BJ (cell line): ENCODE measurements at places on chromosomes 1 and 21.
A peak's percentile ranks its signal among the peaks of the same experiment; 100 is the strongest.

GRCh38 chr21:15164678-15165303, 100.0 kb upstream of the NRIP1 start:
- DNase-seq: no peak

- no peak for DNase-seq
Measured at GRCh38 chr1:232422098-232422497, 207.8 kb downstream of the SIPA1L2 start.

DNA sequence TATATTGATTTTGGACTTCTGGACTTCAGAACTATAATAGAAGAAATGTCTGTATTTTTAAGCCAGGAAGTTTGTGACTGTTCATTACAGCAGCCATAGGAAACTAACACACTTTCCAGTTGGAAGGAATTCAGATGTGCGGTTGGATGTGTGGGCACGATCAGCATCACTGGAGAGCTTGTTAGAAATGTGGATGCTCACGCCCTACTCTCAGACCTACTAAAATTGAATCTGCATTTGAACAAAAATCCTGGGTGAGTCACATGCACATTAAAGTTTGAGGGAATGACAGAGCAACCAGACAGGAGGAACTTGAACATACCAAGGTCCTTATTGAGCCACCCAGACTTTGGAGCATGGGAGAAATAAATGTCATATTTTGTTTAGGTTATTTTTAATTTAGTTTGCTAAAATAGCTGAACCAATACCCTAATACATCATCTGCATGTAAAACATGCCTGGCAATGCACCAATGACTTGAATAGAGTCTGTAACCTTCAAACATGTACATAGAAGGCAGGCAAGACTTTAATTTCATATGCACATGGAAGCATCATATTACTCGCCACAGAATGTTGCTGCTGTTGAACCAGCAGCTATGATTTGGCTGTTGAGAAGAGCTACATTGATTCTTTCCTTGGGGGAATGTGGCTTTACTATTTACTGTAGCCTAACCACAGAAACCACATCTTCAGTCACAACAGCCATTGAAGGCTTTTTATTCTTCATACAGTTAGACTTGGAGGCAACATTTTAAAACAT, 346.2 kb downstream of the BARHL2 start:
- DNase-seq: no peak

DNA sequence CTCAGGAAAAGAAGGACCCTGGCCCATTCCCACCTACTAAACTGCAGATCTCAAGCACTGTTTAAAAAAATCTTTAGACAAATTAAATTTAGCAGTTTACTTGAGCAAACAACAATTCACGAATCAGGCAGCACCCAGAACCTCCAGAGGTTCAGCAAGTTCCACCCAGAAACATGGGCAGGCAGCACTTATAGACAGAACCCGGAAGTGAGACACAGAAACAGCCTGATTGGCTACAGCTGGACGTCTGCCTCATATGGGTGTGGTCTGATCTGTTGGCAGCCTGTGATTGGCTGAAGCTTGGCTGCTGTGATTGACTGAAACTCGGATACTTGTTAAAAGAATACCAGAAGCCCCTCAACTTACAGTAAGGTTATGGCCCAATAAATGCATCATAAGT, 34.7 kb upstream of the COL6A2 start:
- no peak for DNase-seq

DNA sequence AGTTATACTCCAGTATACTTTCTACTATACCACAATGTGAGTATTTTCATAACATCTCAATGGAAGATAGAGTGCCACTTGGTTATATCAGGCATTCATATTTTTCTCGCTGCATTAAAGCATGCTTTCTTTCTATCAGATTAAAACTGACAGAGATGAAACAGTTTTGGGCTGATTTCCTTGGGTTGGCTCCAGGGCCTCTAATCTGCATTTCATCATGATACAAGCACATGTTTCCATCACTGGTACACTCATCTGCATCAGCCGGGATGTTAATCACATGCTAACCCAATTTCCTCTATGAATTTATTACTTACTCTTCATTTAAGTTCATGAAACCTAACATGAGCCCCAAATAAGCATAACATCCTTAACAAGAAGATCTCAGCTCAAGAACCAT, 289.0 kb upstream of the DAB1 start:
- no peak for DNase-seq

- no peak for DNase-seq
Measured at GRCh38 chr1:194710671-194711070, 1524.3 kb upstream of the B3GALT2 start.

- no peak for DNase-seq
Measured at GRCh38 chr1:1906185-1907097, 8.6 kb upstream of the CALML6 start.

- DNase-seq: no peak
Measured at GRCh38 chr1:7566417-7567375, 204.4 kb upstream of the VAMP3 start.

DNA sequence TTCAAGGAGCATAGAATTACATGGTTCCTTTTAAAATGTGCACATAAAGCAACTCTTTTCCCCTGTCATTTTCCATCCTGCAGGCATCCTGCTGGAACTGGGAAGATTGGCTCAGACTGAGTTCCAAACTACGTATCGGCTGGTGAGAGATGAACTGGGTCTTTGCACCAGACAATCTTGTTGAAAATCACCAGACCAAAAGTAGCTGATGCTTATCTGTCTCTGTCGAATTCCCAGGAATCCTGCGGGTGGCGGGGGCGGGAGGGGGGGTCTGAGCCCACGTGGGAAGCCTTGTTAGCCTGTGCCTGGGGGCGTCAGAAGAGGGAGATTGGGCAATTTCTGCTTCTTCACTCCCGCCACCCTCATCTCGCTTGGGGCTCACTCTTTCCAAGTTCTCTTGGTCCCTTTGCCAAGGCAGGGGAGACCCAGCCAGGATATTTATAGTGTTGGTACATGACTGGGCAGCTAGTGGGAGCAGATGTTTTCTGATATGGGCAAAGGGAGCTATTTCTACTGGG, 90.1 kb upstream of the SLC25A33 start:
- no peak for DNase-seq

GRCh38 chr1:228900886-228901392, 165.7 kb downstream of the RHOU start:
- DNase-seq: no peak

GRCh38 chr1:42173155-42173933, 8.8 kb upstream of the GUCA2A start:
- DNase-seq: no peak

DNA sequence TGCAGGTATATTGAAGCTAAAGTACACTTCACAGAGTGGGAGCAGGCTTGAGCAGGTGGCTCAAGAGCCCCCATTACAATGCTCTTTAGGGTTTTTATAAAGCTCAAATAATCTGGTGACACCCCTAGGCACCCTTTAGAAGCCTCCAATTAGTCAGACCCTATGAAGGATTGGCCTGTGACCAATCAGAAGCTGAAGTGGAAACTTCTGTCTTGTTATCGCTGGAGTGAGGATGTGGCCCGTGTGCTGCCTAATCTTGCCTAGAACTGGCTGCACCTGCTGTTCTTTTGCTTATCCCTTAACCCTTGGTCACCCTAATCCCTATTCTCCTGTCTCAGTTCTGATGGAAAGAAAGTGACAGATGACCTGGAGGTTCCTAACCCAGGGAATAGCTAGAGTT, 70.8 kb upstream of the ABCG1 start:
- DNase-seq: no peak

- peak; percentile 53 for DNase-seq
Measured at GRCh38 chr1:92298573-92299476, at the start of the genes GLMN and RPAP2. Gene GLMN (minus strand): TSS chr1:92298987. CDS start chr1:92297999, 988 bp downstream. Gene RPAP2 (plus strand): TSS chr1:92299059. CDS start chr1:92299074, 15 bp downstream.

DNA sequence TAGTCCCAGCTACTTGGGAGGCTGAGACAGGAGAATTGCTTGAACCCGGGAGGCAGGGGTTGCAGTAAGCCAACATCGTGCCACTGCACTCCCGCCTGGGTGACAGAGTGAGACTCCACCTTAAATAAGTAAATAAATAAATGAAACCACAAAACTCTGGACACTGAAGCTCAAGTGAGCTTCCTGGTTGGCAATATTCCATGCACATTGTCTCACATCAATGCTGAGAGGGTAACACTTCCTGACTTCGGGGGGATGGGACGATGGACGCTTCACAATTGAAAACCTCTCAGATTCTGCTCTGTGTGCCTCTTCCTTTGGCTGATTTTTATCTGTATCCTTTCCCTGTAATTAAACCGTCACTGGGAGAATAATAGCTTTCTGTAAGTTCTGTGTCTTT, 70.0 kb upstream of the ZNF644 start:
- no peak for DNase-seq

DNA sequence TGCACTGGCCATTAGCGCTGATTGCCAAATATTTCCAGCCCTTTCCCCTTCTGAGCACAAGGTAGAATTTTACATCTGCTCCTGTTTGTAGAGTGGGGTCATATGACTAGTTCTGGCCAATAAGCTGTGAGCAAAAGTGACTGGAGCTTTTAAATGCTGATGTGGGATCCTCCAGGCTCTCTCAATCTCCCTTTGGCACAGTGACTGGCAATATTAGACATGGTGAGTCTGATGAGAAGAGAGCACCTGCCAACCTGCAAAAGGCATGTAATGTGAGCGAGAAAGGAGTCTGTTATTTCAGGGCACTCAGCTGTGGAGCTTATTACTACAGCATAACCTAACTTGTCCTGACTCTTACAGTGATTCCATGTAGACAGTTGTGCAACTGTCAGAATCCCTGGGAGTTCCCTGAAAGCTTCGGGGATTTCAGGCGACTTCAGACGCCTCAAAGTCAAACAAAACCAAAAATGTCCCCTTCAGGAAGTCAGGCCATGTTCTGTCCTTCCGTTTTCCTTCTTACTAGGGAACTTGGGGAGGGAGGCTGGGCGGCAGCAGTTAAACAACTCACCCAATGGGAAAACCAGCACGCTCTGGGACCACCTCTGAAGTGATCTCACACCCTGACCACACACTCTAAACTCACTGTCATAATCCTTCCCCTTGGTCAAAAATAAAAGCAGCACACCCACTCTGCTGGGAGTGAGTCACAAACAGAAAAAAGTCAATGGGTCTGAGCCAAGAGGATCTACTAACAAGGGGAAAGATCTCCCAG, 3.6 kb upstream of the RASSF5 start:
- peak; percentile 88 for DNase-seq

- no peak for DNase-seq
Measured at GRCh38 chr1:46477153-46477929, 12.3 kb upstream of the DMBX1 start.

DNA sequence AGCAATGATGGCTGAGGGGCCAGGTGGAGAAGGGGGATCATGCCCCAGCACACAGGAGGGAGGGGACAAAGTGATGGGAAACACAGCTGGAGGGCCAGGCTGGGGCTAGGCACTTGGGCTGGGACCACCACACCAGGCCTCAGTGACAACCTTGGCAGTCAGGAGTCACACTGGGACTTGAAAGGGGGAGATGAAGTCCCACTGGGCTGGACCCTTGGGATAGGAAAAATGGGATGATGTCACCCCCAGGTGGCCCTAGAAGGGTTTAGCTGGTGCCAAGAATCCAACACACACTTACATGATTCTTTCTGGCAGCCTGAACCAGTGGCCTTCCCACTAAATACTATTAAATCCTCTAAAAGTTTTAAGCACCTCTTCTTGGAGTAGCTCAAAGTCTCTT, 17.1 kb downstream of the ZBTB17 start:
- no peak for DNase-seq

DNA sequence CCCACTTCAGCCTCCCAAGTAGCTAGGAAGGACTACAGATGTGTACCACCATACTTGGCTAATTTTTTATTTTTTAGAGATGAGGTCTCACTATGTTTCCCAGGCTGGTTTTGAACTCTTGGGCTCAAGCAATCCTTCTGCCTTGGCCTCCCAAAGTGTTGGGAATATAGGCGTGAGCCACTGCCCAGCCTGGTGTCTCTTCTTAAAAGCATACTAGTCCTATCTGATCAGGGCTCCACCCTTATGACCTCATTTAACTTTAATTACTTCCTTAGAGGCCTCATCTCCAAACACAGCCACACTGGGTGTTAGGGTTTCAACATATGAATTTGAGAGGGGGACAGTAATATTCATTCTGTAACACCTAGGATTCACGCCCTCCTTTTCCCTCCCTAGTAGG, 130.9 kb downstream of the GLIS1 start:
- DNase-seq: no peak

GRCh38 chr1:19980314-19980713, 896 bp upstream of the PLA2G2A start:
- DNase-seq: no peak

DNA sequence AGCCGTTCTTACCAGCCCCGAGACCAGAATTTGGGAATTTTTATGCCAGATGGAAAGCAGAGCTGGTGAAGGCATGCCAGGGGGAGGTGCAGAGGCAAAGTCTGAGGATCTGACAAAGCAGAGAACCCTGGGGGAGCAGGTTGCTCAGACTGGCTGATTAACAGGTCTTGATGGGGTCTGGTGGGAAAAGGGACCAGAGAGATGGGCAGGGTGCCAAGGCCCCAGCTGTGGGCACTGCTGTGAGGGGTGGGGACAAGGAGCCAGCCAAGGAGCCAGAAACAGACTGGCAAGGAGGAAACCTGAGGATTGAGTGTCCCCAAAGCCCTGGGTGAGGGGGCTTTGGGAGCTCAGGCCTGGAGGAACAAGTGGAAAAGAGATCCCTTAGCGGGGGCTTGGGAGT, 21.4 kb downstream of the RPS6KA1 start:
- DNase-seq: no peak

GRCh38 chr1:196409586-196409985, 198.7 kb downstream of the KCNT2 start:
- no peak for DNase-seq

- DNase-seq: no peak
Measured at GRCh38 chr1:64575881-64576676, 106.2 kb downstream of the CACHD1 start.

- no peak for DNase-seq
Measured at GRCh38 chr1:193264313-193265065, 78.1 kb upstream of the B3GALT2 start.

- DNase-seq: no peak
Measured at GRCh38 chr1:210687582-210688279, 359.0 kb downstream of the HHAT start.

DNA sequence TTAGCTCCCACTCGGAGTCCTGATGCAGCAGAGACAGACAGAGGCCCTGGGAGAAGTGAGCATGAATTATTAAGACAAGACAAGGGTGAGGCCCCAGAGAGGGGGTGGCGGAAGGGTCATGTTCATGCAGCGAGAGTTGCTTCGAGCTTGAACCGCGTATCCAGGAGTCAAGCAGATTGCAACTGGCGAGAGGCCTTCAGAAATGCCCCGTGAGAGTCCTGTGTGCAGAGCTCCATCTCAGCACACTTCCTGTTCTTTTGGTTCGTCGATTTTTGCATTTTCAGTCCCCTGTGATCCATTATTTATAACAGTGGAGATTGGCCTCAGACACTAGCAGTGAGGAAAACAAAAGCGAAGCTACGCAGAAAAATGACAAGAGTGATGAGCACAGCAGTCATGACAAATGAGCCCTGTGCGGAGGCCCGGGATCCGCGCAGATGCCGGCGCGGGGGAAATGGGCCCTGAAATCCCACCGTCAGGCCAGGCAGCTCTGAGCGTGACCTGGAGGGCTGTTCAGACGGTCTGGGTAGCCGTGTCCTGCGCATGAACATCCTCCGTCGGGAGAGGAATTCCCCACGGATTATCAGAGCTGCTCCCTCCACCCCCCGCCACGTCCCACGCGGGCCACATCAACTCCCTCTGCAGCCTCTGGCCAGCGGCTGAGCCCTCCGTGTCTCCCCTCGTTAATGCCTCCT, 15.0 kb downstream of the PDE9A start:
- no peak for DNase-seq

- DNase-seq: no peak
Measured at GRCh38 chr1:228076796-228077430, 5.6 kb upstream of the ARF1 start.
